ENCODE measurements at places on chromosomes 1 and 21. TPM values are rescaled to one million over a fixed set of nuclear protein-coding genes. Genes with fewer than 3 reads are reported as not detected.

CCDC185 gene
- not detected for polyA plus RNA-seq

ANGPTL3 gene
- polyA plus RNA-seq: not detected

OR6Y1 gene
- polyA plus RNA-seq: not detected

RAB7B gene
- polyA plus RNA-seq: not detected

ATP6V1G3 gene
- polyA plus RNA-seq: not detected

RNF186 gene
- polyA plus RNA-seq: not detected

TMOD4 gene
- polyA plus RNA-seq: not detected

NAV1 gene
- polyA plus RNA-seq: 33.2 TPM

LY9 gene
- polyA plus RNA-seq: not detected

HAPLN2 gene
- polyA plus RNA-seq: 24.6 TPM

ALPL gene
- polyA plus RNA-seq: 3.4 TPM

ETV3 gene
- polyA plus RNA-seq: 7.6 TPM

IQGAP3 gene
- not detected for polyA plus RNA-seq

NUDT4B gene
- polyA plus RNA-seq: 6.6 TPM

WNT3A gene
- polyA plus RNA-seq: not detected

TRPM2 gene
- 0.14 TPM for polyA plus RNA-seq

RXFP4 gene
- not detected for polyA plus RNA-seq

CNIH3 gene
- polyA plus RNA-seq: 4.7 TPM

LZIC gene
- 57.2 TPM for polyA plus RNA-seq

LCE1A gene
- polyA plus RNA-seq: not detected

LAMC2 gene
- 1.2 TPM for polyA plus RNA-seq

OR2M3 gene
- polyA plus RNA-seq: not detected

LYPD8 gene
- not detected for polyA plus RNA-seq

CCDC18 gene
- 5.7 TPM for polyA plus RNA-seq

HMCN1 gene
- polyA plus RNA-seq: 0.02 TPM

RUNX3 gene
- not detected for polyA plus RNA-seq

PRMT6 gene
- polyA plus RNA-seq: 19.1 TPM

PSMD4 gene
- 341 TPM for polyA plus RNA-seq

OSBPL9 gene
- 101 TPM for polyA plus RNA-seq

LENEP gene
- polyA plus RNA-seq: 3.9 TPM

PROK1 gene
- polyA plus RNA-seq: 0.54 TPM

HSD3B2 gene
- polyA plus RNA-seq: not detected

PLA2G2F gene
- not detected for polyA plus RNA-seq

CAMK2N1 gene
- polyA plus RNA-seq: 54.2 TPM

FAM163A gene
- polyA plus RNA-seq: 0.21 TPM

FCGR2B gene
- not detected for polyA plus RNA-seq

DPH2 gene
- 29.2 TPM for polyA plus RNA-seq

DENND2C gene
- polyA plus RNA-seq: 0.18 TPM

OR2L13 gene
- not detected for polyA plus RNA-seq

THEM5 gene
- not detected for polyA plus RNA-seq

IRF2BP2 gene
- 56.9 TPM for polyA plus RNA-seq

TLCD4 gene
- polyA plus RNA-seq: 1.6 TPM

CFHR5 gene
- polyA plus RNA-seq: not detected

KCNE1 gene
- not detected for polyA plus RNA-seq

CYP2J2 gene
- polyA plus RNA-seq: not detected

MATN1 gene
- polyA plus RNA-seq: 0.42 TPM

VHLL gene
- 1.4 TPM for polyA plus RNA-seq

FMO3 gene
- polyA plus RNA-seq: not detected

PCNX2 gene
- 17.2 TPM for polyA plus RNA-seq

SMPDL3B gene
- polyA plus RNA-seq: not detected
